ENCODE measurements at places on chromosomes 4 and X. TPM values are rescaled to one million over a fixed set of nuclear protein-coding genes. Genes with fewer than 3 reads are reported as not detected.

Gene RBMXL3
- 1.4 TPM for total RNA-seq

Gene SUPT20HL1
- not detected for total RNA-seq

DNA sequence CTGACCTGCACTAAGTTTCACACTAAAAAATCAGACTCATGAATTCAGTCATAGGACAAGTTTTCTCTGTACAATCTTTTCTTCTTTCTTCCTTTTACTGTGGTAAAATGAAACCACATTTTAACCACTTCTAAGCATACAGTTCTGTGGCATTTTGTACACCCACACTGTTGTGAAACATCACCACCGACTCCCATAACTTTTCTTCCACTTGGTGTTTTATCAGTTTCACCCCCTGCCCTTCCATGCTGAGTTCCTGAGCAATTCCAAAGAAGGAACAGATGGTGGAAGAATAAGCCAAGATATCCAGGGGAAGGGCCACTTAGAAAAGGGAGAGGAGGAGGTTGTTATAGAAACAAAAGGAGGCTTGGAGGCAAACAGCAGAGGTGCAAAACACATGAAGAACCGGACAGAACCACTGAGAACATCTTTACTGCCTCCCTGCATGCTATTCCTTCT, 22.6 kb downstream of the SLC25A4 start:
- DNase-seq, result no peak

- no peak for DNase-seq
These were observed 388.4 kb downstream of the BCOR start for GRCh38 chrX:39709364-39709763.

- DNase-seq, result peak; percentile 1
These were observed 552.4 kb upstream of the MAGEB2 start for GRCh38 chrX:29662759-29663503.

DNA sequence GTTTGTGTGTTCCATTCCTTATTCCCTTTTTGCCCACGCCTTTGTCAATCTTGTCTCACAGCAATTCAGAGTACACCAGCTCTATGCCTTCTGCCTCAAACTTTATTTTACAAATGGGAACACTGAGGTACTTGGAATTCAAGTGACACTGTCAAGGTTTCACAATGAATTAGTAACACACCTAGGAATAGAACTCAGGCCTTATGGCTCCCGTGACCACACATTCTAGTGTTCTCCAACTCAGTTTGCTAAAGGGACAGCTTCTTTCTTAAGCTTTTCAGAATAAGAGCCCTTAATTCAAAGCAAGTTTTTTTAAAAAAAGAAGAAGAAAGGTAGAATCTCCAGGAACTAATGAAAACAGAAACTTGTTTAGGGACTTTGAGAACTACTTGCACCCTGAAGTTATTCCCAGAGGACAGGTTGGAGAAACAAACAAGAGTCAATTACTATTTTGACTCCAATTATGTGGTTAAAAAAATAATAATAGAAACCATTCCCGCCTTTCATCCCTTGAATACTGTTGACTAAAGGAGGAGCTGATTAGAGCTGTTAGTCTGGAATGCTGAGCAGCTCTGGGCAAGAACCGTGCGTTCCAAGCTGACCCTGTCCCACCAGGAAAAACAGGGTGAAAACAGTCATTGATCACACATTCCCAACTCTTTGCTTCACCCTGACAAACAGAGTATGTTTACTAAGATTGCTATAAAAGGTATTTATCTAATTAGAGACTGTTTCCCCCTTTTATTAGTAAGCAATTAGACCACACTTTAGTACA, 408.8 kb upstream of the CNKSR2 start:
- no peak for DNase-seq

Gene NLRP2B
- total RNA-seq, result 0.48 TPM

DNA sequence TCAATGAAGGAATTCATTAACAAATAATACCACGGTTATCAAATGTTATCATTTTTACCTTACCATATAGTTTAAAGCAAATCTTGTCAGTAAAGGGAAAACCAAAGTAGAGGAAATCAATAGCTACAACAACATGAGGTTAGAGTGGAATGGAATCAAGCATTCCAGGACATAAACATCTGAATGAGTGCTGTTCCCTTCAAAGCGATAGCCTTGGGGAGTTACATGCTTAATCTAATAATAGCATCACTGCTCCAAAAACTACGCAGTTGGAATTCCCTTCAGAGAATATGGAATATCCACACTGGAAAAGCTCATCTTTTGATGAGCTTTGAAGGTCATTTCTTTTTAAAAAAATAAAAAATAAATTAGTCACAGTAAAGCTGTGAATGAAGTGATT, 31.2 kb downstream of the PDE5A start:
- DNase-seq, result no peak

DNA sequence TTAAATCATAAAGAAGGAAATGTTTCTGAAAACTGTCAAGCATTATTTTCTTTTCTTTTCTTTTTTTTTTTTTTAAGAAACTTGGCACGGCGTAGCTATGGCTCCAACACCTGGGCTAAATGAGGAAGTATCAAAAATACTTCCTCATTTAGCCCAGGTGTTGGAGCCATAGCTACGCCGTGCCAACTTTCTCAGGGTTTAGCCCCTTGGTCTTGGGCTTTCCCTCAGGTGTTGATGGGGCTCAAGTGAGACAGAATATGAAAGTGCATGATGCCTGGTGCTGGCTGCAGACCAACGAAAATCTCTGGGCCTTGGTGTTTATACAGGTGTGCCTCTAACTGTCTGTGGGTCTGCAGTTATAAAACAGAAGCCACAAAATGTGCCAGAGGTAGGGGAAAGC, 132.7 kb downstream of the ARHGAP24 start:
- no peak for DNase-seq

Gene HTR2C
- total RNA-seq, result not detected

- no peak for DNase-seq
These were observed at the start of gene GCNA for GRCh38 chrX:71578253-71579135. Gene GCNA (plus strand): TSS chrX:71578437. CDS start chrX:71580822, 2,385 bp downstream.

GRCh38 chr4:40283968-40284367, 51.2 kb upstream of the CHRNA9 start:
- no peak for DNase-seq

- DNase-seq, result no peak
These were observed 75.6 kb upstream of the SRD5A3 start for GRCh38 chr4:55270481-55270880.

Gene EIF2S3
- total RNA-seq, result 220 TPM

GRCh38 chrX:23194885-23195554, 139.6 kb upstream of the PTCHD1 start:
- DNase-seq, result no peak

DNA sequence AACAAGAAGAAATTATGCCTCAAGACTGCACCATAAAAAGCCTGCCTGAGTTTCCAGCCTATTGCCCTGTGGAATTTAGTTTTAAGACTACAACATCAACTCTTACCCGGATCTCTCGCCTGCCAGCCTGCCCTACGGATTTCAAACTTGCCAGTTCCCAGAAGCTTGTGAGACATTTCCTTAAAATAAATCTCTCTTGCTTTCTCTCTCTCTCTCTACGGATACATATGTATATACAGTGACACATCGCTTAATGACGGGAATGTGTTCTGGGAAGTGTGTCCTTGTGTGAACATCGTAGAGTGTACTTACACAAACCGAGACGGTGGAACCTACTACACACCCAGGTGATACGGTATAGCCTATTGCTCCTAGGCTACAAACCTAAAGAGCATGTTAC, 79.5 kb downstream of the CLNK start:
- no peak for DNase-seq

Gene COX18
- total RNA-seq, result 33.0 TPM

DNA sequence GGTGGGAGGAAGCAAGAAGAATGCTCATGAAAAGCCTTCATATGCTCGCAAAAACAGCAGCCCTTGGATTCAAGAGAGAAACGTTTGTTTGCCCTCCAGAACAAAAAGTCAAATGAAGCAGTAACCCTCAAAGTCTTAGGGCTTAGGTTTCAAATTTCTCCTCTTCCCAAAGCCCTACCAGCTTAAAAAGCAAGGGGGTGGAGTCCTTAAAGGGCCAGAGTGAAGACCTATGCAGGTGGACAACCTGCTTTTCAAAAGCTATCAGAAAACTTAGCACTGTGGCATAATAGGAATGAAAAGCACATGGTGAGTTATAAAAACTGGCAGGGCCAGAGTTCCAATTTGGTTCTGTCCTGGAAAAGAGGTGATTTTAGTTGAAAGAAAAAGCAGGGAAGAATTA, 253.3 kb downstream of the NAP1L3 start:
- DNase-seq, result no peak

Gene RAB40A
- 11.3 TPM for total RNA-seq

Gene CT45A10
- total RNA-seq, result not detected

DNA sequence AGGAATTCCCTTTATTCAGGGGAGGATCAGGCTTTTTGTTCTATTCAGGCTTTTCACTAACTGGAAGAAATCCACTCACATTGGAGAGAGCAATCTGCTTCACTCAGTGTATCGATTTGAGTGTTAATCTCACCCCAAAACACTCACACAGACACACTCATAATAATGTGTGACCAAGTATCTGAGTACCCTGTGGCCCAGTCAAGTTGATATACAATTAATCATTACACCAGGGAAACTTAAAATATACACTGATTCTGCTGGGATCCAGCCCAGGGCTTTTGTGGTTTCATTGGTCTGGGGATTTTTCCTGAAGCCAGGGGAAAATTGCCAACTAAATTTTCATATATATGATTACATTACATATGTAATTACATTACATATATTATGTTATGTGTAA, 44.0 kb upstream of the GATB start:
- no peak for DNase-seq

DNA sequence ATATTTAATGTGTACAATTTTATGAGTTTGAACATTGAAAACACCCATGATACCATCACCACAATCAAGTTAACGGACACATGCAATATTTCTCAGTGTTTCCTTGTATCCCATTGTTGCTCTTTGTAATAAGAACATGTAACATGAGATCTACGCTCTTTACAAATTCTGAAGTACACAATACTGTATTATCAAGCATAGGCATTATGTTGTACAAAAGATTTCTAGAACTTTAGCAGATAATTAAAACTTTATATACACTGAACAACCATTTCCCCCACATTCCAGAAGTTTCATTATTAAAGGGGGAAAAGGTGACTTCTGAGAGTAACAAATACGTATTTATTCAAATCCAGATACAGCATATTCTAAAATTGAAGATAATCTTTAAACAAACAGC, 114.5 kb downstream of the SLC10A7 start:
- no peak for DNase-seq

Gene GABRA4
- 5.3 TPM for total RNA-seq

Gene P2RY4
- total RNA-seq, result 0.48 TPM
